ENCODE measurements at places on chromosomes 13 and 19.

GRCh38 chr13:37138169-37138568 is 32.7 kb upstream of the CSNK1A1L start:
- no peak for DNase-seq

DNA sequence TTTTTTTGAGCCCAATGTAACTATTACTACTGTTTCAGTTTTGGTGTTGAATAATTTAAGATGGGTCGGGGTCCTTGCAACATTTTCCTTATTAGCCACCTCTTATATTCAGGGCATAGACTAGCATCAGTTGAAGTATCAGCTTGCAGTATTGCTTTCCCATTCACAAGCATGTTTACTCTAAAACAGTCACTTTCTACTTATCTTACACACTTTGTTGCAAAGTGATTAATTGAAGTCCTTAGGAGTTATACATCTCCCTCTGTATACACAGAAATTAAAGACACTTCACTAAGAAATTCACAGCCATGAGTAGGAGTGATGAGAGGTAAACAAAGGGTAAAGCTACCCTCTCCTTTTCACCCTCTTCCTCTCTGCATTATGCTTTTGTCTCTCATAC is 27.6 kb downstream of the SLAIN1 start:
- DNase-seq: no peak

GRCh38 chr19:49335784-49336481 is 727 bp downstream of the CD37 start:
- no peak for DNase-seq

DNA sequence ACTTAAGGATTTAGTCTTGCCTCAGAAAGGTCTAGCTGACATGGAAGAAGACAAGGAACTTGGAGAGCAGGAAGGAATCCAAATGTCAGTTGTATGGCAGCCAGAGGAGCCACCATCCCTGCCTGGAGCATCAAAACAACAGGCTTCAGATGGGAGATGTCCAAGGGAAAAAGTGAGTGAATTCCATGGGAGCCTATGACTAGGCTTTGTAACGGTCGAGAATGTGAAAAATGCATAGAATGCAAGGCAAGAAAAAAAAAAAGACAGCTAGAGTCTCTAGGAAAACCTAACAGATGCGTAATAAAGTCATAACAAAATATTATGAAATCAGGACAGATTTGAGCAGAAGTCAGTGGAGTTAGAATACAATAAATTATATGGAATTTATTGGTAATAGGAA is 183.7 kb upstream of the LSM14A start:
- no peak for DNase-seq

- no peak for DNase-seq
Measured at GRCh38 chr13:98236197-98236596, 59.1 kb upstream of the RNF113B start.

GRCh38 chr13:91154558-91155353 is 192.7 kb upstream of the MIR17HG start:
- DNase-seq: no peak

DNA sequence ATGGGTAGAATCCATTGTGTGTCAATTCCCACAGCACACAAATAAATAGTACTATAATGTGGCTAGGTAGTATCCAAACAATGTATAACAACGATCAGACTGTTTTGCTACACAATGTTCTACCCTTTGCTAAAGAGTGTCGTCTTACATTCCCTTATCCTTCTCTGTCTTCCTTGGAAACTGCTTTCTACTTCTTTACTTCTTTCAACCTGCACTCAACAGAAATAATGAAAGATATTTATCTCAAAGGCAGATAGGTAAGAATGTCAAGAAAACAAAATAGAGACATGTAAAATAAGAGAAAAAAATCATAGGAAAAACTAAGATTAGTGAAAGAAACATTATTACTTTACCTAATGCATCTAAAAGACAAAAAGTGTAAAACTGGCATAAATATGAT is 814.7 kb downstream of the PCDH9 start:
- DNase-seq: no peak

DNA sequence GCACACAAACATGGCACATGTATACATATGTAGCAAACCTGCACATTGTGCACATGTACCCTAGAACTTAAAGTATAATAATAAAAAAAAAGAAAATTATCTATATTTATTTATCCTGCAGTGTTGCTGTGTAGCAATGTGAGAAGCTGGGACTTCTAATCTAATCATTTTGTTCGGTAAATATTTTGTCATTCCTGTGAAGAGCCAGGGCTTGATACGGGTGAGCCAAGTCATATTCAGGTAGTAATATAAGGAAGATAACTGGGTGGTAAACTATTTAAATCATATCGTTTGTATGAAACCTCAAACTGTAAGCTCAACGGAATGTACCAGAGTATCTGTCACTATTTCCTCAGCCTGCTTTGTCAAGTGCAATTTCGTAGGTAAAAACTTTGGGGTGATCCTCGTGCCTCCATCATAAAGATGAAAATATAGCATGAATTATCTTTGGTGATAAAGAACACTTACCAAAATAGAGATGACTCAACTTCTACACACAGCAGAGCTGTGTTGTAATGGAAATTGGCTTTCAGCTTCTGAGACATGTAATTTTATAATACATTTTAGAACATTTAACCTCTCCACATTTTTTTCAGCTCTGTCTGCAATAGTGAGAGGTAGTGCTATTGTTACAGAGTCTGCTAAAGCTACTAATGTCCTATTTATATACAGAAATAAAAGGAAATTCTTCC is 92.9 kb downstream of the PCDH9 start:
- DNase-seq: no peak

- DNase-seq: no peak
Measured at GRCh38 chr19:42469311-42470235, 26.8 kb upstream of the CXCL17 start.
